ENCODE measurements at places on chromosomes 1 and 21.

GRCh38 chr1:10733474-10734366 lies 62.7 kb downstream of the CASZ1 start:
- no peak for DNase-seq

DNA sequence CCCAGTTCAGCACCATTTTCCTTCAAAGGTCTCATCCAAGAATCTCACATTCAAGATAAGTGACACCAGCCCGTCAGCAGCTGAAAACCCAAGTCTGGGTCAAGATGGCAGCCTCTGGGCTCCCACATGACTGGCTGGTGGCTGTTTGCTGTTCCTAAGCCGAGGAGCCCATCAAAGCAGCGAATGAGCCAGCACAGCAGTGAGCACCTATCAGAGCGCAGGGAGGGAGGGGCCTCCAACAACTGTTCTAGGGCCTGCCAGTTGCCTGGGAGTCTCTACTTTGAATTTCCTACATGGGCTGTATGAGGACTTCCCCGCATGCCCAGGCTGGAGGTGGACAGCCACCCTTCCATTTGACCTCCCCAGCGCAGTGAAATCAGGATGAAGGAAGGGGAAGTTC lies 102.7 kb downstream of the ADARB1 start:
- no peak for DNase-seq

DNA sequence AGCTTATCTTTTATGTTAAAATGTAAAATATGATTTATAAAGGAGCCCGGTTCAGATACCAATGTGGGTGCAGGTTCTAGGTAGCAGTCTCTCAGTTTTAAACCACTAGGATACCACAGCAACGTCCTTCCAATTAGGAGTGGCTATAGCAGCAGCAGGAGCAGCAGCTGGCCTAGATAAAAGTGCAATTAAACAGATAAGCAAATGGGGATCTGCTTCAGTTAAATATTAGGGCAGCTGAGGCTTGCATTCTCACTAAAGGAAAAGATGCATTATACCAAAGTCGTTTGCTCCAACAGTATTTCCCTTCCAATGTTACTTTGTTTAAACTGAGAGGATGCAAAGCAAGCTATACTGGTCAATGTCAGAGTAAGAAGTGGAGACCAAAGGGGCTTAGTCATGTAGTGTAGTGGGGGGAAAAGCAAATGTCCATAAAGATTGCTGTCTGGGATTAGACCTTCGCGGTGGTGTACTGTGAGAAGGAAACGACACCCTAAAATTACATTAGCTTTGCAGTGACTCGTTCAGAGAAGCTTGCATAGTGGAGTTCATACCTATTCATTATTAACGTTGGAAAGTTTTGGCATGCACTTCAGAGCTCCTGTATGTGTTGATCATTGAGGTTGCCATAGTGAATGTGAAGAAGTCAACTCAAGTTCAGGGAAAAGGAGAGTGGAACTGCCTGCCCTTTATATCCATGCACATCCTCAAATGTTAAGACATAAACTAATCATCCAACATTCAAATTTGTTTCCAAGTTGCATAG lies 272.2 kb downstream of the VAV3 start:
- DNase-seq: no peak

- peak; percentile 38 for DNase-seq
Measured at GRCh38 chr21:35528116-35529042, 479.3 kb upstream of the RUNX1 start.

DNA sequence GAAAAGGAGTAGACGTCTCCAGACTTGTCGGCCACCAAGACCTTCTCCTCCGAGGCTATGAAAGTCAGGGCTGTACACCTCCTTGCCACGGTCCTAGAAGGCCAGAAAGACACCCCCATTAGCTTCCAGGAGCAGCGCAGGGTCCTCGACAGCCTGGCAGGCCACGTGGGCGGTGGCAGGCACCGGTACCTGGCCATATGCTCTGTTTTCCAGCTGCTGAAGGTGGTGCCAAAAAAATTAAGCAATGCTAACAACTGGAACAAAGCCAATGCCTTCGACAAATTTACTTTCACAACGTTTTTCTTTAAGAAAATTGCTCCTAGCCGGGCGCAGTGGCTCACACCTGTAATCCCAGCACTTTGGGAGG lies 15.9 kb downstream of the WDR4 start:
- no peak for DNase-seq

- peak; percentile 59 for DNase-seq
Measured at GRCh38 chr21:32826329-32827167, 55.0 kb upstream of the PAXBP1 start.

GRCh38 chr1:201331166-201331565 lies 46.3 kb downstream of the TNNT2 start:
- DNase-seq: no peak
